Progenitor cell of endocrine pancreas (in vitro differentiated cells): ENCODE measurements at places on chromosomes 4 and X.

- peaks cover 24% of the 10 kb centered on the region for H3K27me3 ChIP-seq
- no peak overlapping the region for H3K27ac ChIP-seq
- no peaks in the 10 kb centered on the region for H3K36me3 ChIP-seq
- peaks cover 21% of the 10 kb centered on the region for H3K4me1 ChIP-seq
- DNase-seq: no peak
These were observed 115.7 kb upstream of the KIT start for GRCh38 chr4:54542119-54542438.

DNA sequence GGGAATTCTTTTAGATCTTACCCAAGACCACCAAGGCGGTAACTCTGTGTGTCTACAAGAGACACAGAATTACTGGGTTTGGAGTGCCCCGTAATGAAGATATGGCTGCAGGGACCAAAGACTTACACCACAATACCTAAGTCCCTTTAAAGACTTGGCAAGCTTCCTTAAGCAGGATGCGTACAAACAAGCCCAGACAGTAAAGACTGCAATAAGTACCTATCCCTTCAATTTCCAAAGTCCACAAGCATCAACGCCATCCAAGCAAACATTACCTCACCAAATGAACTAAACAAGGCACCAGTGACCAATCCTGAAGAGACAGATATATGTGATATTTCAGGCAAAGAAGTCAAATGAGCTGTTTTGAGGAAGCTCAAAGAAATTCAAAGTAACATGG, 42.3 kb upstream of the RNF128 start:
- H3K4me1 ChIP-seq: no peaks in the 10 kb centered on the region
- no peak overlapping the region for H3K27ac ChIP-seq
- H3K36me3 ChIP-seq: peaks cover 2% of the 10 kb centered on the region
- H3K27me3 ChIP-seq: no peaks in the 10 kb centered on the region

DNA sequence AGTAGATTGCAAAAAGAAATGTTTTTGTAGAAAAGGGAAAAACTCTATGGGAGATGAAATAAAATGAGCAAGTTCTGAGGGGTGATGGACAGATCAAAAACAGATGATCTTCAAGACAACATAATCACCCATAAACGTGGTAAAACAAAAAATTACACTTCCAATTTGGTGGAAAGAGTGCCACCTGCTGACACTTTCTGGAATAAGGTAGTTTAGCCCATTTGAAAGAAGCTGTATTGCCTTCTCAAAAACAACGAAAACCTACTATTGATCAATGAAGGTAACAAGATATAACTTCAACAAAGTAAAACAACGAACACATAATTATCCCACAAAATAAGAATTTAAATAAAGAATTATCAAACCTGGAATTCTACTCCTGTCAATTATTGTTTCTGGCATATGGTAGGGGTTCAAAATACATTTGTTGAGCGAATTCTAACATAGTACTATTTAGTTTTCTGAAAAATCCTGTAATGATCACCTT, 2.5 kb downstream of the COQ2 start:
- peaks cover 18% of the 10 kb centered on the region for H3K4me1 ChIP-seq
- no peaks in the 10 kb centered on the region for H3K27me3 ChIP-seq
- no peak overlapping the region for H3K27ac ChIP-seq
- peaks cover 2% of the 10 kb centered on the region for H3K36me3 ChIP-seq

DNA sequence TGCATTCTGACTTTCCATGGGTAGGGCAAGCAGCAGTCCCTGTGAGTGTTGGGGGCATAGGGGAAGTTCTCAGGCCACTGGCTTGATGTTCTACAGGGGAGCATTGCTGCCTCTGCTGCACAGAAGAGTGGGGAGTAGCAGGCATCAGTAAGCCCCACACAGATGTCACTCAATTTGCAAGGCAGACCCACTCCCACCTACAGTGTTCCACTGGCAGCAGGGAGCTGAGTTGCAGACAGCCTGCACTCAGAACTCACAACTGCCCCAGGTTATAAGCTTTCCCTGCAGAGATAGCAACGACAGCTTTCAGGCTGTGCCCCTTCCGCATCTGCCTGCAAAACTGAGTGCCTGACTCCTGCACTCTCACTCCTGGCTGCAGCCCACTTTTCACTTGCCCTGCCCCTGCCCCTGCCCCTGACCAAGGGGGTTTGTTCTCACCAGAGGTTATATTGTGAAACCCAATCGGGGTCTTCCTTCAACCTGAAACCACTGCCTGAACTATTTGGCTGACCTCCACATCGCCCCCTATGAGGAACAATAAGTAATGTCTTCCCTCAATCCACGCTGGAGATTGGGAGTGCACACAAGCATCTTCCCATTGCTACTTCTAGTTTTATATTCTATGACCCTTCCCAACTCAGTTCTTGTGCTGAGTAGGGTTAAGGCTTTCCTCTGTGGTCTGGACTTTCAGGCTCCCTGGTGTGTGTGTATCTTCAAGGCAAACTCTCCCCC, 227.4 kb upstream of the CXorf51B start:
- H3K4me3 ChIP-seq: no peak overlapping the region
- H3K36me3 ChIP-seq: no peaks in the 10 kb centered on the region
- no peak overlapping the region for H3K27ac ChIP-seq
- no peak for DNase-seq

DNA sequence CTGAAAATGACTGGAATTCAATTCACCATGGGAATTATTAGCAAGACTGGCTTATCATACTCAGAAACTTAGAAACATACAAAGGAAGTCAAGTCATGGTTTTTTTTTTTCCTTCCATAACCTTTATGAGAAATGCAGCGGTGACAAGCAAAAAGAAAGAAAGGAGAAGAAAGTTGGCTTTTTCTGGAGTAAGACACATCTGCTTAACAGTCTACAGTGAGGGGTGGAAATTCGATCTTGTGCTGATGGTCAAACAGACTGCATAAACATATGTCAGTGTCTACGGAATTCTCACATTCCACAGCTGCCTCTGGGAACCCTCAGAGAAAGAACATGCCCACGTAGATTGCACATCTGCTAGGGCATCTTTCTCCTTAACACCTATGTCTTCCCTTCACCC, 54.6 kb downstream of the PROM1 start:
- H3K27me3 ChIP-seq: no peaks in the 10 kb centered on the region
- H3K27ac ChIP-seq: peak overlapping the region; percentile 82
- peaks cover 24% of the 10 kb centered on the region for H3K4me1 ChIP-seq
- peak overlapping the region; percentile 17 for H3K4me3 ChIP-seq
- no peaks in the 10 kb centered on the region for H3K36me3 ChIP-seq
- DNase-seq: no peak

GRCh38 chr4:4762909-4763821, 96.3 kb upstream of the MSX1 start:
- no peak overlapping the region for H3K27ac ChIP-seq
- no peak overlapping the region for H3K4me3 ChIP-seq
- peaks cover 56% of the 10 kb centered on the region for H3K27me3 ChIP-seq
- peaks cover 3% of the 10 kb centered on the region for H3K36me3 ChIP-seq
